Urinary bladder (tissue), 4 donors: ENCODE measurements at places on chromosomes 1 and 21. TPM values are rescaled to one million over a fixed set of nuclear protein-coding genes. Genes with fewer than 3 reads are reported as not detected.

GRCh38 chr1:231013391-231014015 is 26.6 kb downstream of the FAM89A start:
- no peak for DNase-seq

DNA sequence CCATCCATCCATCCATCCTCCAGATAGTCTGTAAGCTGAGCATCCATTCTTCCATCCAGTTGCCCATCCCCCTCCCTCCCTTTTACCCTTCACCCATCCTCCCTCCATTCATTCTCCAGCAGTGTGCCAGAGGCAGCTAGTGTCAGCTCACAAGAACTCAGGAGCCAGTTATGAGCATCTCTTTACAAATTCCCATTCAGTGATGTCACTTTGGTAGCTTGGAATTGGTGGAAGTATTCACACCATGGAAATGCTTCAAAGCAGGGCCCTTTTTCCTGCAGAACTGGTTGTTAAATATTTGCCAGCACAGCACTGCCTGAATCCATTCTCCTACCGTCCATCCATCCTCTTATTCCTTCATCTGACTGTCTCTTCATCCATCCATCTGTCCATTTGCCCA is 72.5 kb downstream of the ARHGEF10L start:
- DNase-seq = no peak

The NKAIN1 gene
- total RNA-seq = 1.1 TPM

The IL12RB2 gene
- 6.0 TPM for total RNA-seq

DNA sequence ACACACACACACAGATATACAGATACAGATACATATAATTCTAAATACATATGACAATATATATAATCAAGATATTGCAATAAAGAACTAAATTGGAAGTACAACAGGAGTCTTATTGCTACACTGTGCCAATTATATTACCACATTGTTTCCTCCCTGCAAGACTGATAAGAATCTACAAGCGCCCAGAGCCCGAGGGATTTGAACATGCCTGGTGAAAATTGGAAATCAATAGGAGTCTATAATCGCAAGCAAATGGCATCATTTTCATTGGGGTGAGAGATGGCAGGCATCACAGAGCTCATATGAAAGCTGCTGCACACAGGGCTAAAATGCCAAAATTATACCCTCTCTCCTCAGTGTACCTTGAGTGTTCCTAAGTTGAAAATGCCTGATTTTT is 152.9 kb upstream of the PTBP2 start:
- DNase-seq = no peak

DNA sequence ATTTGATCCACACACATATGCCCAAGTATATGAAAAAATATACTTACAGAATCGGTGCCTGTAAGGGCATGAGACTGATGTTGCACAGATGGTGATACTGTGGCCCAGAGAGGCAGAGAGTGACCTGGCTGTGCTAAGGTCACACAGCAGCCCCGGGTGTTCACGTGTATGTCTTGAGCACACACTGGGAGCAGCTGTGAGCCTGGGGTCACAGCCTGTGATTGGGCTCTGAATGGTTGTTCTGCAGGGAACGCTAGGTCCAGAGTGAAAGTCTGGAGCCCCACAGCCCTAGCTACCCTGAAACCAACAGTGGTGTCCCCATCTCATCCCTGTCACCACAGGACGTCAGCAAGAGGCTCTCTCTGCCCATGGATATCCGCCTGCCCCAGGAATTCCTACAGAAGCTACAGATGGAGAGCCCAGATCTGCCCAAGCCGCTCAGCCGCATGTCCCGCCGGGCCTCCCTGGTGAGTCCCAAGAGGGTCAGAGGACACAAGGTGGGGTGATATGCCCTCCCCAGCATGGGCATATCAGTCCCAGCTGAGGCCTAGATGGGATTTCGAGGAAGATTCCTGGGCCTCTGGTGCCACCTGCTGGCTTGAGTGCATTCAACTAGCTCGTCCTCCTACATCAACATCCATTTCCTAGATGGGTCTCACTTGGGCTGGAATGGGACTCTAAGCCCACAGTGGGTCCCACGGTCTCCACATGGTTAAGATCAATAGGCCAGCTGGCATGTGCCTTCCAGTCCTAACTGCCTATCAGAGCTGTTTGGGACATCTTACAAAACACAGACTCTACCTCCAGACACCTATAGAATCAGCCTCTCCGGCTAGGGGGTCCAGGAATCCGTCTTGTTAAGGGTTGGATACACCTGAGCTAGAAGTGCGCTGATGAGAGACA is 19.7 kb downstream of the CDK18 start:
- no peak for DNase-seq
